ENCODE measurements at places on chromosomes 7 and 10.

DNA sequence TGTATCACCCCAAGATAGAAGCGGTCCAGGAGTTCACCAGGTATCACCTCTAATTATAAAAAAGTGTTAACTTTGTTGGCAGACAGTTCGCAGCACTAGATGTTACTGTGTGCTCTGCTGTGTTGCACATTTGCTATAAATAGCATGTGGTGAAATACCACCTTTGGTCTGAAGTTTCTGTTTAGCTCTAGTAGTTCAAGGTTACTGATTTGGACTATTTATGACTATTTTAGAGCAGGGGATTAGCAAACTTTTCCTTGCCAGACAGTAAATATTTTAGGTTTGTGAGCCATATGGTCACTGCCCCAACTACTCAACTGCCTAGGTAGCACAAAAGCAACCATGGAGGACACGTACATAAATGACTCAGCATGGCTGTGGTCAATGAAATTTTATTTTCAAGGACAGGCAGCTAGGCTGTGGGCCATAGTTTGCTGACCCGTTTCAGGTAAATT is 16.5 kb downstream of the DENND10 start:
- DNase-seq: peak; percentile 62

DNA sequence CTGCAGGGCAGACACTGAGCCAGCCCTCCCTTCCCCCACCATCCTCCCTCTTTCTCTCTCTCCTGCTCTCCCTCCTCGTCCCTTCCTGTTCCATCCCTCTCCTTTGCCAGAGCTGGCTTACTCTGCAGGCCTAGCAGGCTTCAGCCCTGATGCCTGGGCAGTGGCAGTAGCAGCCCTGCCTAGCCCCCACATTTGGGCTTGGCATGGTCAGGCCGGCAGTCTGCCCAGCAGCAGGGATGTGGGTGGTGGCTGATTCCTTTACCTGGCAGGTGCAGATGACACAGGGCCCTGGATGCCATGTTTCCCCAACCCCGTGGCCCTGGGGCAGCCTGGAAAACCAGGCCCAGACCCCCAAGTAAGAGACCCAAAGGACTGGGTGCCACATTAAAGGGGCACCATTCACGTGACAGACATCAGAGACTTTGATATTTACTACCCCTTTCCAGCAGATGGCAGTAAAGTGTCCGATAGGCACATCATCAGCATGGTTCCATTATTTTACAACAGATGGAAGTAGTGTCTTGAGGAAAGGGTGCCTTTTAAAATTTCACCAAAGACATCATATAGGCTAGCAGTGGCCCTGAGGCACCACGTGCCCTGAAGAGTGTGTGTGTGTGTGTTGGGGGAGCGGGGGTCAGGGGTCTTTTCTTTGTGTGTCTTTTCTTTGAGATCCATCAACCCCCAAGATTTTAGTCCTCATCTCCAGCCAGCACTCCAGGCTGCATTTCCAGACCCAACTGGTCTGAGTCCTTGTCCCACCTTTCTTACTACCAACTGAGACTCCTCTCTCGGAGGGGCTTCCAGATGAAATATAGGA is 5.9 kb downstream of the KCP start:
- peak; percentile 86 for DNase-seq

DNA sequence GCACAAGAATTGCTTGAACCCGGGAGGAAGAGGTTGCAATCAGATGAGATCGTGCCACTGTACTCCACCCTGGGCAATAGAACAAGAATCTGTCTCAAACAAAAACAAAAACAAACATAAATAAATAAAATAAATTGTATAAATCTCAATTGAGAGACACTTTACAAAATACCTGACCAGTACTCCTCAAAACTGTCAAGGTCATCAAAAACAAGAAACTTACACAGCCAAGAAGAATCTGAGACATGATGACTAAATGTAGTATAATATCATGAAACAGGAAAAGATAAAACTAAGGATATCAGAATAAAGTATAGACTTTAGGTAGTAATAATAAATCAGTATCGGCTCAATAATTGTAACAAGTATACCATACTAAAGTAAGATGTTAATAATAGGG is 26.9 kb upstream of the SEPTIN7 start:
- DNase-seq: no peak

DNA sequence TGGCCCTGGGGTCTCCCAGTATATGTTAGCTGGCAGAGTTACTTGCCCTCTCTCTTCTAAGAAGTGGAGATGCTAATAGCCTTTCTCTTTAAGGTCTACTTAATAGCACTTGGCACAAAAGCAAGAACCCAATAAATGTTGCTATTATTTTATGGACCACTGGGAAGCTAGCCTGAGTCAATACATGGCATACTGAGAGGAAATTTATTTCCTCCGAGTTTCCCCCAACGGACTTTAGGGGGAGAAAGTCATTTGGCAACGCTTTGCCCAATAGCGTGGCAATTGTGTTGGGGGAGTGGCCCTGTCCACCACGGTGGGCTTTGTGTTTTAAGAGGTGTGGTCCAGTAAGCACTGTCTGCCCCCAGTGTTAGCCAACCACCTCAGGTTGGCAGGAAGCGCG is 87.4 kb upstream of the SMNDC1 start:
- DNase-seq: no peak

- DNase-seq: no peak
Observed at GRCh38 chr7:50644586-50644985, 79.4 kb upstream of the DDC start.

- DNase-seq: no peak
Observed at GRCh38 chr7:50908628-50909290, 126.1 kb upstream of the GRB10 start.

DNA sequence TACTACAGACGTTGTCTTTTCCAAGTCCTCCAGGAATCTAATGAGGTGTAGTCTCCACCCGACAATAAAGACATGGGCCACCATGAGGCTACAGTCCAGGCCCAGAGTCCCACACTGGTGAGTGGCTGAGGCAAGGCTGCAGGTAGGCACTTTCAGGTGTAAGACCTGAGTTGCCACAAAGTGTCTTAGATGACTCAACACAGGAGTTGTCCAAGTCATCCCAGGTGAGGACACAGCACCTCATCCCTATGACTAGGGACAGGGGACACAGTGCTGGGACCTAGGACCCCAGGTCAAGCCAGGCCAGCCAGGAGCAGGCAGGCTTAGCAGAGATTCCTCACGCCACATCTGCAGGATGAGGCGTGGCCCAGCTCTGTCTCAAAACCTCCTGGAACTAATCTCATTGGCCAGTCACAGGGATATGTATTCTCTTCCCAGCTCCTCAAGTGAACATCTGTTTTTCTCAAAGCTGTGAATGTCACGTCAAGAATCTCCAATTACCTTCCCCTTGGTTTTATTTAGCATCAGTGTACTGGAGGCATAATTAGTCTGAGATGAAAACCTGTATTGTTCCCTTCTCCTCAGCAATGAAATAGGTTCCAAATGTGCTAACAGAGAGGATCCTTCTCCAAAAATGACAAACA is 254.6 kb downstream of the GRID1 start:
- no peak for DNase-seq

DNA sequence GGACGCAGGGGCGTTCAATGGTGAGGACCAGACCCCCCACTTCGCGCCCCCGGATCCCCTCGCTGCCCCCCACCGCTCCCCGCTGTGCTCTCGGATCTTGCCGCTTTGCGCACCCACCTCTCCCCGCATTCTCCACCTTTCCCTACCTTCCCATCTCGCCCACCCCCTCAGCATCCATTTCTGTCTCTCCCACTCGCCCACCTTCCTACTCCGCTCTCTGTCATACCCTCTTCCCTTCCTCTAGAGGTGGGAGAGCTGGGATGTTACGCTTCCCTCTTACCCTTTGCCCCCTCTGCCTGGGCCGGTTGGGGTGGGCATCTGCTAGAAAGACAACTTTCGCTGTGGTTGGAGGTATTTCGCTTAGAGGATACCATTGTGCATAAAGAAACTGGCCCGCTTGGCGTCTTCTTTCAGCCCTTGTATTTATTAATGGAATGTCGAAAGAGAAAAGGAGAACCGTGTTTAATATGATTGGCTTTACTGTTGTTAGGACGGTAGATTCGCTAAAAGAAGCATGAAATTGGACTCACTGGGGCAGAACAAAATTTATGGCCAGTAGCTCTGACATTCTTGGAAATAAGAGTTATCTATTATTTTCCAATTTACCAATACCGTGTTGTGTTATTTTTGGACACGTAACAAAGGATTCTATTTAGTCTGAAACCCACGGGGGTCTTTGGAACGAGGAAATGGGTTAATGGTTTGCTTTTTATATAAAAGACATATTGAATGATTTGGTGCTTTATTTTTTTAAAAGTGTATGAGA is 873 bp downstream of the PRKAR2B start:
- DNase-seq: no peak

DNA sequence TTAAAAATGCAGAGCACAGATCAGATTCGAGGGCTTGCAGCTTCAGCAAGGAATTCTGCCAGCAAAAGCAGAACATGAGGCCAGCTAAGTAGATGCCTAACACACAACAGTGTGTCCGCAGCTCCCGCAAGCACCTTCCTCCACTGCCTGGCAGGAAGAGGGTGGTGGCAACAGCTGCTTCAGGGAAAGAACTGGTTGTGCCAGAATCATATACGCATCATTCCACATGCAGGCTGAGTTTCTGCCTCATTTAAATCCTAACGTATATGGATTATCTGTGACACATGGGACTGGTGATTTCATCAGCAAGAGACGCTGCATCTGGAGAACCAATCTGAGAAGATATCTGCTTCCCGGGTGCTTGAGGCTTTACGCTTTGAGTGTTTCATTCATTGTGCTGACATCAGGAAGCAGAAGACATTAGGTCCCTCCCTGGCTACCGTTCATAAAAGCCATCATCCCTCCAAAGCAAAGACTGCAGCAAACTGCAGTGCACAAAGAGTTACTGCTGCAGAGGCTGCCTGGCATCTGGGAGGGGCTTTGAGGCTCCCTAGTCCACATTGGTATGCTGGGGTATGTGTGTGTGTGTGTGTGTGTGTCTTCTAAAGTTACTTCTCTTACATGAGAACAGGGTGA is 78.8 kb downstream of the FAM13C start:
- no peak for DNase-seq

Data from GM10248 (cell line).